Central memory CD8-positive, alpha-beta T cell (primary cell): ENCODE measurements at places on chromosomes 6 and 20.

DNA sequence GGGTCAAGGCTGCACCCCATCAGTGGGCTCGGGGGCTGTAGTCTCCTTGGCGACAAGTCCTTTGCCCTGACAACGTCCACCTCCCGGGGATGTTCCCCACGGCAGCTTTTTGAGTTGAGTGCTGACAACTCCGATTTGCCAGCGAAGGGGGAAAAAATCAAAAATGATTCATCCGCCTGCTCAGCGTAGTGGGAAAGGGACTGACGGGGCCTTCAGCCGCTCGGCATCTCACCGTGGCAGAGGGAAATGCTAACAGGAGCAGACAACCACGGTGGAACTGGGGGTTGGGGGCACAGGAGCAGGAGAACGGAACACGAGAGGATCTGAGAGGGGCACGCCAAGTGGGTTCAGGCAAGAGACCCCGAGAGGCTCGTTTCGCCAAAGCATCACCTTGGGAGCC, 173.7 kb downstream of the TFAP2C start:
- peaks cover 20% of the 10 kb centered on the region for H3K27me3 ChIP-seq
- no peaks in the 10 kb centered on the region for H3K36me3 ChIP-seq
- H3K27ac ChIP-seq: no peak overlapping the region
- no peak overlapping the region for H3K4me3 ChIP-seq
- DNase-seq: no peak

GRCh38 chr6:106360989-106361430, 493 bp downstream of the CRYBG1 start:
- peak overlapping the region; percentile 83 for H3K4me3 ChIP-seq
- H3K27ac ChIP-seq: no peak overlapping the region
- DNase-seq: peak; percentile 16
- H3K4me1 ChIP-seq: peaks cover 5% of the 10 kb centered on the region
- peaks cover 2% of the 10 kb centered on the region for H3K36me3 ChIP-seq

DNA sequence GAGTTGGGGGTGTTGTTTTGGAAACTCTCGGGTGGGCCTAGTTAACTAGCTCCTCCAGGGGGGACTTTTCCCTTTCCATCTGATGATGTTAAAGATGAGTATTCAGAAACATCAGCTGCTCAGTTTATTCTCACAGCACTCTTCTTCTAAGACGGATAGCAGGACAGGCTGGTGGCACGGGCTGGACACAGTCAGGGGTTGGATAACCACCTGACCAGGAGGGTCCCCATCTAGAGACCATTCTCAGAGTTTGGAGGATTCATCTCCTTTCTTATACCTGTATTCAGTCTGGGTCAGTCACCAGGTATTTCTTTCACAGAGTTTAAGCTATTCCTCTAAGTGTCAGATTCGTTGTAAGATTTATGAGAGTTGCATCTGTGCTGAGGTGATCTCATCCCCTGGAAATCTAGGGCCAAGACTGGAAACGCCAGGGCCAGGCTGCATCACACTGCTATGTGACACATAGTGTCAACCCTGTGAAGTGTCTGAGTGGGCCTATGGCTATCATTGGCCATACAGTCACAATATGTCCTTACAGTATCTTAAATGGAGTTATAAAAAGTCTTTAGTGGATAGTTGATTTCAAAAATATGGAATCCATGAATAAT, 111.7 kb downstream of the FAM50B start:
- peaks cover 3% of the 10 kb centered on the region for H3K36me3 ChIP-seq
- H3K27me3 ChIP-seq: peaks cover 34% of the 10 kb centered on the region
- DNase-seq: no peak

GRCh38 chr20:47605673-47606413, 104.2 kb downstream of the NCOA3 start:
- H3K4me3 ChIP-seq: no peak overlapping the region
- H3K27me3 ChIP-seq: no peaks in the 10 kb centered on the region
- H3K27ac ChIP-seq: peak overlapping the region; percentile 7
- peaks cover 61% of the 10 kb centered on the region for H3K4me1 ChIP-seq

DNA sequence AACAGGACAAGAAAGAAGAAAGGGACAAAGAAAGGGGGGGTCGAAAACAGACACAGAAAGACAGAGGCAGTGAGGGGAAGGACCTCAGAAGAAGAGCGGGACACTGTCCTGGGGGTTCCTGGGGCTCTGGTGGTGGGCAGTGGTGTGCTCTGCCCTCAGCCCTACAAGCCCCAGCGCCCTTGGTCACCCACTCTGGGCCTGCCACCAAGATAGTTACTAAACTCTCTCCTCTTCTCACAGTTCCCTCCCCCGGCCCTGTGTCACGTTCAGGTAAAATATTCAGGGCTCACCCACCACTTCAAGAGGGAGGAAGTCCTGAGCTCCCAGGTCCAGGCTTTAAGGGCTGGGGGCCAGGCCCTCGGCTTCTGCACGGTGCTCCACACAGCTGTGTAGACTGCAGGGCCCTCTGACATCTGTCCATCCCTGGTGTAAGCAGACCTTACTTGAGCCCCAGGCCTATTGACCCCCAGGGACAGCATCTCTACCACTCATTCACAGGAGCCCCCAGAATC, 87.4 kb downstream of the MRPL14 start:
- no peaks in the 10 kb centered on the region for H3K4me1 ChIP-seq
- DNase-seq: no peak
- peaks cover 18% of the 10 kb centered on the region for H3K27me3 ChIP-seq
- no peak overlapping the region for H3K27ac ChIP-seq
- no peaks in the 10 kb centered on the region for H3K36me3 ChIP-seq
- H3K4me3 ChIP-seq: no peak overlapping the region

GRCh38 chr6:64330694-64331307, 695.2 kb downstream of the PHF3 start:
- no peaks in the 10 kb centered on the region for H3K4me1 ChIP-seq
- H3K27ac ChIP-seq: no peak overlapping the region
- no peaks in the 10 kb centered on the region for H3K36me3 ChIP-seq
- no peak for DNase-seq
- no peaks in the 10 kb centered on the region for H3K27me3 ChIP-seq
- no peak overlapping the region for H3K4me3 ChIP-seq

GRCh38 chr6:117915846-117916245, 8.8 kb downstream of the SLC35F1 start:
- H3K4me1 ChIP-seq: no peaks in the 10 kb centered on the region
- H3K27me3 ChIP-seq: peaks cover 8% of the 10 kb centered on the region
- no peak overlapping the region for H3K27ac ChIP-seq
- no peak for DNase-seq
- no peak overlapping the region for H3K4me3 ChIP-seq
- H3K36me3 ChIP-seq: no peaks in the 10 kb centered on the region

DNA sequence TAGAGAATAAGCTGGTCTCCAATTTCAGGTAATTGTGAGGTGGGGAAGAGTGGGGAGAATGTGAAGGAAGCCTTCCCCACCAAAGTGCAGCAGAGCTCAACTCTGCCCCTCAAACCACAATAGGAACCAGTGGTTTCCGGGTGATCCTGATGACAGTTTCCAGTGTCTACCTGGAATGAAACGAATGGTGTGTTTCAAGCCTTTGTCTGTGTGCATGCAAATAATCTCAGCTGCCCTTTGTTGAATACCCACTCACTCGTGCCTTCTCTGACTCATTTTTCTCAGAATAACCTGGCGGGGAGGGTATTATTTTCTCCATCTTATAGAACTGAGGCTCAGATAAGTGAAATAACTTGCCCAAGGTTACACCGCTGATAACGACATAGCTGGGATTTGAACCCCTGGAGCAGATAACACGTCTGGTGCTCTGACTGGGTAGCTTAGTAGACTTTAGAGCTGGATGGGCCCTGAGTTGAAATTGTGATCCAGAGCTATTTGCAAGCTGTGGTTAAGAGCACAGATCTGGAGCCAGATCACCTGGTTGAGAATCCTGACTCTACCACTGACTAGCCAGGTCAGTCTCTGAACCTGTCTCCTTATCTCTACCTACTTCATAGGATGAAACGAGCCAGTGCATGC, 85.1 kb downstream of the EYA2 start:
- H3K36me3 ChIP-seq: no peaks in the 10 kb centered on the region
- H3K27ac ChIP-seq: no peak overlapping the region
- no peak overlapping the region for H3K4me3 ChIP-seq
- no peaks in the 10 kb centered on the region for H3K4me1 ChIP-seq
